Pulmonary artery endothelial cell (primary cell): ENCODE measurements at places on chromosomes 6 and 20. TPM values are rescaled to one million over a fixed set of nuclear protein-coding genes. Genes with fewer than 3 reads are reported as not detected.

Gene RAB32
- 137 and 176 TPM in 2 replicates for total RNA-seq

Gene CALHM6
- 0.32 and 0.40 TPM in 2 replicates for total RNA-seq

Gene HCRTR2
- not detected in 2 replicates for total RNA-seq

Gene CLPSL2
- not detected in 2 replicates for total RNA-seq

Gene RFX6
- total RNA-seq = not detected in 2 replicates

Gene NEDD9
- total RNA-seq = 32.8 and 51.5 TPM in 2 replicates

Gene MOCS1
- total RNA-seq = 12.4 and 13.5 TPM in 2 replicates

Gene MUC21
- not detected in 2 replicates for total RNA-seq

Gene HDGFL1
- total RNA-seq = not detected in 2 replicates

Gene EEF1A2
- 0.32 and 0.99 TPM in 2 replicates for total RNA-seq

Gene VWA7
- under 0.01 and 0.11 TPM in 2 replicates for total RNA-seq

Gene PLEKHG1
- total RNA-seq = 38.9 and 50.0 TPM in 2 replicates

Gene PHACTR3
- total RNA-seq = not detected in 2 replicates

Gene PKHD1
- total RNA-seq = not detected in 2 replicates

Gene DPPA5
- not detected in 2 replicates for total RNA-seq

Gene RRAGD
- 0.33 and 0.95 TPM in 2 replicates for total RNA-seq

Gene RIMS1
- 0.20 and 0.67 TPM in 2 replicates for total RNA-seq

Gene CFAP206
- 0.04 and 0.20 TPM in 2 replicates for total RNA-seq

Gene XKR7
- not detected in 2 replicates for total RNA-seq

Gene TMEM244
- not detected in 2 replicates for total RNA-seq

Gene CTCFL
- not detected in 2 replicates for total RNA-seq
